NCI-H510A treated with DMSO at 0.1 percent for 48 hours (cell line): ENCODE measurements at places on chromosomes 6 and 20.
A peak's percentile ranks its signal among the peaks of the same experiment; 100 is the strongest.

GRCh38 chr6:104928141-104928540 is 28.8 kb upstream of the LIN28B start:
- DNase-seq: no peak

DNA sequence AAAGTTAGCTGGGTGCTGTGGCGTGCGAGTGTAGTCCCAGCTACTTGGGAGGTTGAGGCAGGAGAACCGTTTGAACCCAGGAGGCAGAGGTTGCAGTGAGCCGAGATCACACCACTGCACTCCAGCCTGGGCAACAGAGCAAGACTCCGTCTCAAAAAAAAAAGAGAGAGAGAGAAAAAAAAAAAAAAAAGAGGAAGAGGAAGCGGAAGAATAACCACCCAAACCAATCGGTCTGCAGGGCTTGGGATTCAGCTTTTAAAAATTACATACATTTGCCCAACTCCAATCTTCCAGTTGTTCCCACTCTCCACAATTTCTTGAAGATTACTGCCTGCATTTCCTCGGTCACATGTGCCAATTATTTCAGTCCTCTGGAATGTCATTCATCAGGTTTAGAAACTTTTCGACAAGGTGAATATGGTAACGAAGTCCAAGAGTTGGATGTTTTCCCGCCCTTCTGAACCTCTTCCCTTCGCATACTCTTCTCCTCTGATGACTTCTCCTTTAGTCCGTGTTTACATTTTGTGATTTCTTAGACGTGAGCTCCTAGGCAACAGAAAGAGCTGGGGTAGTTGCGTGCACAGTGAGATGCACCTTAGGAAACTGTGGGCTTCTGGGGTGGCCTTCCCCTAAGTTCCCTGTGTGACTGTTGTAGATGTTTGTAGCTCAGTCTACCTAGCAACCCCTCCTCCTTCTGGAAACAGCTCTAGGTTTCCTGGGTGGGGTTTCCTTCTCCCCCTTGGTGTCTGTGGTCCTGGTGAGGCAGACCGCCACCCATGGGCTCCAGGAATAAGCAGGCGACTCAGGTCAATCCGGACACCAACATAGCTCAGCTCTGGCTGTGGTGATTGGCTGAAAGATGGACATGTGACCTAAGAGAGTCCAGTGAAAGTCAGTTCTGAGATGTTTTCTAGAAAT is 63.0 kb upstream of the NCOA3 start:
- no peak for DNase-seq

DNA sequence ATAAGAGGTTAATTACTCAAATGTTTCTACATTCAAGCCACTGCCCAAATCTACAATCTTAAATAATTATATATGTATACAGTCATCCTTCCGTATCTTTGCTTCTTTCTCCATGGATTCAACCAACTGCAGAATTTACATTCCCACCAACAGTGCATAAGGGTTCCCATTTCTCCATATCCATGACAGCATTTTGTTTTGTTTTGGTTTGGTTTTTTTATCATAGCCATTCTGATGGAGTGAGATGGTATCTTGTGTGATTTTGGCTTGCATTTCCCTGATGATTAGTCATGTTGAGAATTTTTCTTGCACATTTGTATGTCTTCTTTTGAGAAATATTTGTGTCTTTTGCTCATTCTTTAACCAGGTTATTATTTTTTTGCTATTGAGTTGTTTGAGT is 198.5 kb downstream of the C6orf118 start:
- no peak for DNase-seq

DNA sequence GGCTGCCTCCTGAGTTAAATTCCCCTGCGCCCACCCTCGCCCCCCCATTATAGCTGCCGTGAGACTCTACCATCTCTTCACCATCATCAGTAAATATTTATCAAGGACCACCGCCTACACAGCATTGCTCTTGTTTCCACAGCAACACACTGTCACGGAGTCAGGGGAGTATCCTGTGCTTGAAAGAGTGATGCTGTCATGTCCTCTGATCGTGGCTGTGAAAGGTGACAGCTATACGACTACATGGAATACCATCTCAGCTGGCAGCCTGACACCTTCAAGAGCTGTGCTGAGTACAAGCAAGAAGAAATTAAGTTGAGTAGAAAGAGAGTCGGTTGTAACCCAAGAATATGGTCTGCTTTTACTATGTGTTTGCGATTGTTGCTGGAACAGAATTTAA is 3.4 kb downstream of the PTPRT start:
- DNase-seq: no peak

DNA sequence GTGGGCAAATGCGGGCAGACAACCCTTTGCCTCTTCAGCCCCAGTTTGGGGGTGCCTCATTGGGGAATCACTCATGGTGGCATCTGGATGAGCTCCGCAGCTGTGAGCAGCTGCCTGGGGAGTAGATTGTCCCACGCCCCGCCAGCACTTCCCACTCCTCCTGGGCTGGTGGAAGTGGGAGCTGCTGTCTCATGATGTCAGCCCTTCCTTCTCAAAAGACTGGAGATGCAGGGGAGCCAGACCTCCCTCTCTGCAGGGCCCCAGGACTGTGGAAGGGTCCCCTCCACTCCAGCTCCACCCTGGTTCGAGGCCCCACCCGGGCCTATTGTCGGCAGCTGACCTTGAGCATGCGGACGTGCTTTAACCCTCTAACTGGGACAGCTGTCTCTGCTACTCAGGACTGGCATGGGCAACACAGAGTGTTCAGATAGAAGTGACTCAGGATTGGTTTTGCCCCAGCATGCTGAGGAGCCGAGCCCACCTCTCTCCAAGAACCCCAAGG is 2.0 kb downstream of the UNC93A start:
- DNase-seq: no peak

DNA sequence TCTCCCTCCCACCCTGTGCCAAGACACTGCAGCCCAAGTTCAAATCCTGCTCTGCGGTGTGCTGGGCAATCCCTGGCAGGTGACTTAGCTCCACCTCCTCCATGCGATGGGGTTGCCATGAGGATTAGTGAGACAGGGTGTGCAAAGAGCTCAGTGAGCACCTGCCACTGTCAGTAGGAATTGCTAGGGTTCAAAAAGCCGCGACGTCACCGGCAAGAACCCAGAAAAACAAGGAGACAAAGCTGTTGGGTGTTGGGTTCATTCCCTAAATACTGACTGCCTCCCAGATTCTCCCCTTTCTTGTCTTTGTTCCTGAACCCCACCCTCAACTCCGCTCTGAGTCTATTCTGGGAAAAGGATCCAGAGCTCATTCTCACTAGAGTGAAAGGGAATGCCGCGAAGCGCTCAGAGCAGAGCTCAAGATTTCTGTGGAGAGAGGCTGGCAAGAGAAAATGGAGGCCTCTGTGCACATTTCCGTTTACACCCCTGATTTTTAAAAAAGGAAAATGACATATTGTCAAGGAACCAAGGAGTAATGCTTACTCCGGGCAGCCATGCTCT is 13.3 kb downstream of the PMEPA1 start:
- DNase-seq: no peak

GRCh38 chr6:105545947-105546731 is 143.3 kb upstream of the PREP start:
- peak; percentile 7 for DNase-seq

DNA sequence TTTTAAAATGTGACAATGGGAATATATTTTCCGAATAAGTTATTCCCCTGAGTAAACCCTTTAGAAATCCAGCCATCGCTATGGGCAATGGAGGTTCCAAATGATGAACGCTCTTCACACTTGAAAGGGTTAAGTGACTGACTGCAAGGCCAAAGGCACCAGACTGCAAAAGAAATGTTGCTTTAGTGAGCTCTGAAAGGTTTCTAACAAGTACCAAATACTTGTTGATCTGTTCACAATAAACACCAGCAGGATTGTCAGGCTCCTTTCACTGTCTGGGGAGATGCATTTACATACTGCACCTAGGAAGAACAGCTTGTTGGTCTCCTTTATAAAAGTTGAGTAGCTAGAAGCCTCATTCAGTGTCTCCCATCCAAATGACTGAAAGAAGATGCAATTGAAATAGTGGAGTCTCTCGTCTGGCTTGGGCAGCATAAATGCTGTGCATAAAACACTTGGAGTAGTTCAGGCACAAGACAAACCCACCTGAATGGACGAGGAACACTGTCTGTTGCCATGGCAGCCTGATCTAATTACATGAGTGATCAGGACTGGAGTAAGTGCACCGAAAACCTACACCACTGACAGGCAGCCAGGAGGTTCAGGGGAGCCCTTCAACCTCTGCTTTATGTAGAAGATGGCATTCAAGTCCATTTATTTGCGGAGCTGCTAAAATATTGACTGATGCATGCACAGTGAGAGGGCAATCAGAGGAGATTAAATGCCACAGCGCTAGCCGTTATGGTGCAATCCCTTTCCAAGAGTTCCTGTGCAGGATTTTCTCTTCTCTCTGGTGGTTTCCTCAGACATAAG is 2.9 kb downstream of the ATXN1 start:
- DNase-seq: no peak

- no peak for DNase-seq
Measured at GRCh38 chr20:51037532-51038115, 14.7 kb upstream of the KCNG1 start.

DNA sequence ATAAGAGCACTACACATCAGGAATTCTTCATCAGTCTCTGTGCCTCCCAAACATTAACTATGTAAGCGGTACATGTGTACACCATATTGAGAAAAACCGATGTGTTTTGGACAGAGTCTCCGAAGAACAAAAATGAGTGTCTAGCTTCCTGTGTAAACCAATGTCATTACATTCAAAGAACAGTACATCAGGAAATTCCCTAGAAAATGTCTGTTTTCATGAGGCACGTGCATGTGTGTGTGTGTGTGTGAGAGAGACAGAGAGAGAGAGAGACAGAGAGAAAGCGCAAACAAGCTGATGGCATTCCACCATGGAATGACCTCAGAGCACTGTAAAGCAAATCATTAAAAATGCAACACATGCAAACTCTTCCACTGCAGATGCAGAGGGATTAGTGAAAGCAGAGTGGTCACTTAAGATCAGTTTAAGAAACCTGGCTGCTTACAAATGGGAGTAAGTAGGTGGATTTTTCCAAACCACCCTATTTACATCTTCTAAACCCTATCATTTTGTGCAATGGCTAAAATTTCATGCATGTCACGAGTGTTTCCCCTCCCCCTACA is 133.9 kb downstream of the HIVEP2 start:
- DNase-seq: no peak

GRCh38 chr6:137217801-137218472 is 1.2 kb downstream of the IFNGR1 start:
- DNase-seq: no peak

DNA sequence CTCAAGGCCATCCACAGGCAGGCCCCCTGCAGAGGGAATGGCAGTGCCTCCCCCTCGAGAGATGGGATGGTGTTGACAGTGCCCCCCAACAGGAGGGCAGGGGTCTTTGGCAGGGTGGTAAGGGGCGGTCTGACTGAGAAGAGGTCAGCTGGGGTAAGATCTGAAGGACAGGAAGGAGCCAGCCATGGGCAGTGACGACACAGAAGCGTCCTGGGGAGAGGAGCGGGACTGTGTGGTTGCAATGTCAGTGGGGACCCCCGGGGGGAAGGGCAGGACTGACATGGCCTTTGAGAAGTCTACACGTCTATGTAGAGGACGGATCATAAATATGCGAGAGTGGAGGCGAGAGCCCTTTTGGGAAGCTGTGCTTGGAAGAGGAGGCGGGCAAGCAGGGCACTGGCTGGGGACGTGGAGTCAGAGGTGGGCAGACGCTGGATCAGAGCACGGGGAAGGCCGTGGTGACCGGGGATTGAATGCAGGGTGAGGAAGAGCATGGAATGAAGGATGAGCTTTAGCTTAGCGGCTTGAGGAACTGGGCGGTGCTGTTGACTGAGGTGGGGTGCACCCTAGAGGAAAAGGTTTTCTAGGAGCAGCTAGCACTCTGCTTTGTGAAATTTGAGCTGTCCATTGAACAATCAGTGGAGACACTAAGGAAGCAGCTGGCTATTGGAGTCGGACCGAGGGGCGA is 82.5 kb upstream of the AGPAT4 start:
- no peak for DNase-seq
